Ovary (tissue), 10 donors: ENCODE measurements at places on chromosomes 12 and 14.

GRCh38 chr12:52126050-52126604 lies 46.6 kb downstream of the SMIM41 start:
- no peak for DNase-seq

- DNase-seq: peak; percentile 43
These were observed 65.8 kb upstream of the SLC8A3 start for GRCh38 chr14:70254476-70254961.

DNA sequence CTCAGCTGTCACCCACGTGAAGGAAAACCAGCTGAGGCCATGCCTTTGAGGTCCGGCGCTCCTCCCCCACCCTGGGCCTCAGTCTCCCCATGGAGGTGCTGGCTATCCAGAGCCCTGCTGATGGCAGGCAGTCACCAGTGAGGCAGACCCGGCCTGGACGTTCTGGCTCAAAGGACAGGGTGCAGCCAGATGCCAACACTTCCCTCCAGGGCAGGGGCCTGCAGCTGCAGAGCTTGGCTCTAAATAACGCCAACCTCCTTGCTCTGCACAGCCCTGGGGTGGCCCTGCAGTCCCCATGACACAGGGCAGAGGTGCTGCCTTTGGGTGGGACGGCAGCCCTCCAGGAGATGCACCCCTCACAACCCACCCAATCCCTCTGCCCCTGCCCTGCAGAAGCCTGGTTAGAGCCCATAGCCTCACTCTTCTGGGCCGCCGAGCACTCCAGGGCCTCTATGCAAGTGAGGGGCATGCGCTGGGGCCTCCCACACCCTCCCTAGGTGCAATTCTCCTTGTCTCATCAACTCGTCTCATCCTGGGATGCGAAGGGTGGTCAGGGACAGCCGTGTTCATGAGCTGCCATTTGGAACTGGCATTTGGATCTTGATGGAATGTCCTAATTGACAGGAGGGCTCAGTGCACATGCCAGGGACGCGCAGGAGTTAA lies 30.4 kb downstream of the CCDC85C start:
- no peak for DNase-seq

DNA sequence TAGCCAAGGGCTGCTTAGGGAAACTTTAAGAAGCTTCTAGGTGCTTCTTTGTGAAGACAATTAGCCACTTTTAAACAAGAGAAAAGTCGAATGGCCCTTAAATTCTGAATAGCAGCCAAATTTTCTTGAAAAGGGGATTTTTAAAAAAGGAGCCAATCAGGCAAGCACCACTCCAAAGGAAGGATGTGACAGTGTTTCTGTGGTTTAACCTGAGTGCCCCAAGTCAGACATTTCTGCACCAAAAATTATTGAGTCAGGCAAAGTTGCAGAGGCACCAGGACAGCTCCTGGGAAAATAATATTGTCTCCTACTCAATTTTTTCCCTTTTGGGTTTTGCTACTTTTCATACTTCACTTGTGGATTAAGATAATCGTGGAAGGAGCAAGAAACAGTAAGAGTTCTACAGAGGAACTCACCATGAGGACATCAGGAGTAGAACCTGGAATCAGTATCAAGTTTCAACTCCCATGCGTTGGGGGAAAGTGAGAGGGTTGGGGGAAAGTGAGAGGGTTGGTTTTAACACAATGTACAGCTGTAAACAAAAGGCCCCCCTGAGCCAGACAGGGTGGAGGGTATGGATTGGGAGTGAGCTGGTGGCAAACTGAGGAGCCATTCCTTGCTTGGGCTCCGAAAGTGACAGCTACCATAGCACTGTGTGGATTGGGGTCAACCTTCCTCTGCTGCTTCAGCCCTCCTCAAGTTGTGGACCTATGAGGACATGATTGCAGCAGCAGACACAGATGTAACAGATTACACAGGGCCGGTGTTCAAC lies 90.8 kb downstream of the SLC38A1 start:
- no peak for DNase-seq

GRCh38 chr12:101803978-101804377 lies 26.8 kb downstream of the GNPTAB start:
- DNase-seq: no peak

DNA sequence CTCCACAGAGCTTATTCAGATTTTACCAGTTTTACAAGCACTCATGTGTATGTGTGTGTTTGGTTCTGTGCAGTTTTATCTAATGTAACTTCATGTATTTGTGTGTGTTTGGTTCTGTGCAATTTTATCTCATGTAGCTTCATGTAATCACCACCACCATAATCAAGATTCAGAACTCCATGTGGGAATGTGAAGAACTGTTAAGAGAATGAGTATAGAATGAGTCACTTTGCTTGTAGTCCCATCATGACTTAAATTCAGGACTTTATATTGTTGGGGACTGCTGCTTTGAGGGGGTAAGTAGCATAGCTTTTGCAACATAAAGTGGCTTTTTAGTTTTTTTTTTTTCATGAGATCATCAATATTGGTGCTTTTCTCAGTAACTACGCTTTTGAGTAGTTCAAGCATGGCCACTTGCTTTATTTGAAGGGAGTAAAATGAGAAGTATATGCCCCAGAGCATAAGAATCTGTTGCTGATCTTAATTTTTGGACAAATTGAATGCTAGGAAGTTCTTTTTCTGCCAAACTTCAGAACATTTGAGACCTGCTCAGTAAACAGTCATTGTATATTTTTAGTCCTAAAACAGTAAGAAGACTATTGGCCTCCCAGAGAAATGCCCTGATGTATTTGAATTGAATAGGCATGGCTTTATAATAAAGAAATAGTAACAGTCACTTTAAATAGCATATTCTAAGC lies 28.8 kb downstream of the PROX2 start:
- no peak for DNase-seq

GRCh38 chr12:130615861-130616345 lies 100.2 kb downstream of the RIMBP2 start:
- no peak for DNase-seq
